ENCODE measurements at places on chromosomes 5 and 9. TPM values are rescaled to one million over a fixed set of nuclear protein-coding genes. Genes with fewer than 3 reads are reported as not detected.

The CNTFR gene
- not detected for total RNA-seq

The SELENOP gene
- total RNA-seq = 10.2 TPM

The CDKN2A gene
- 12.8 TPM for total RNA-seq

The SLC6A7 gene
- total RNA-seq = not detected

The ANXA2R gene
- total RNA-seq = 0.49 TPM

The SLC25A2 gene
- not detected for total RNA-seq

The KLF4 gene
- total RNA-seq = 17.6 TPM

Data from foreskin keratinocyte (primary cell).